NCI-H2029 treated with DMSO at 0.1 percent for 48 hours (cell line): ENCODE measurements at places on chromosomes 4 and X.

DNA sequence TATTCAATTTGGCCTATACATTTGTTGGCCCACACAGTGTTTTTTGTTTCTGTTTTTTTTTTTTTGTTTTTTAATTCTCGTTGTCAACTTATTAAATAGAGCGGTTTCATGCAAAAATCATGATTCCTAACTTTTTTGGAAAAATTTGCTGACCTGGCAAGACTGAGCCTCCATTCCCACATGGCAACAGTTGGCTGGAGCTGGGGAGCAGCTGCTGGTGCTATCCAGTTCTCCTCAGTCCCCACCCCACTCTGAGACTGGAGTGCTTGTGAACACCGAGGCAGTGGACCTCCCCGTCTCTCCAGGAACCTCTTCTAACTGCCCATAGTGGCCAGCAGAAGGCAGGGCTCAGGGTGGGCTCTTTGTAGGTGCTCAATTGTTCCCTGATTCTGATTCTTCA lies 95.7 kb upstream of the OTUD4 start:
- DNase-seq: no peak

GRCh38 chr4:106809076-106809475 lies 227.0 kb downstream of the DKK2 start:
- DNase-seq: no peak

DNA sequence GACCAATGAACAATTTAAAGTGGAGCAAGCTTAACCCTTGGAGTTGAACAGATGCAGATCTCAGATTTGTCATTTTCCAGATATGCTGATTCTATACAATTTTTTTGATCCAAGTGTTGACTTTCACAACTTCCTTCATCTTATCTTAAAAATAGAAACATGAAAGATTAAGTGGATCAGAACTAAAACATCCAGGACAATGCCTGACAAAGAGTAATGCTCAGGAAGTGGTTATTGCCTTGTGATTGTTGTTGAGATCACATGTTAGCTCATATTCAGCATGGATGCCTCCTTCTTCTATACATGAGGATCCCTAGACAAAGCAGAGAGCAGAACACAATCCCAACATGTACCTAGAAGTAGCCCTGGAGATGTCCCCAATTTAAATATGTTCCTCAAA lies 160.9 kb downstream of the PPARGC1A start:
- DNase-seq: no peak

- no peak for DNase-seq
These were observed 83.0 kb upstream of the CLDN34 start for GRCh38 chrX:9884031-9884779.

DNA sequence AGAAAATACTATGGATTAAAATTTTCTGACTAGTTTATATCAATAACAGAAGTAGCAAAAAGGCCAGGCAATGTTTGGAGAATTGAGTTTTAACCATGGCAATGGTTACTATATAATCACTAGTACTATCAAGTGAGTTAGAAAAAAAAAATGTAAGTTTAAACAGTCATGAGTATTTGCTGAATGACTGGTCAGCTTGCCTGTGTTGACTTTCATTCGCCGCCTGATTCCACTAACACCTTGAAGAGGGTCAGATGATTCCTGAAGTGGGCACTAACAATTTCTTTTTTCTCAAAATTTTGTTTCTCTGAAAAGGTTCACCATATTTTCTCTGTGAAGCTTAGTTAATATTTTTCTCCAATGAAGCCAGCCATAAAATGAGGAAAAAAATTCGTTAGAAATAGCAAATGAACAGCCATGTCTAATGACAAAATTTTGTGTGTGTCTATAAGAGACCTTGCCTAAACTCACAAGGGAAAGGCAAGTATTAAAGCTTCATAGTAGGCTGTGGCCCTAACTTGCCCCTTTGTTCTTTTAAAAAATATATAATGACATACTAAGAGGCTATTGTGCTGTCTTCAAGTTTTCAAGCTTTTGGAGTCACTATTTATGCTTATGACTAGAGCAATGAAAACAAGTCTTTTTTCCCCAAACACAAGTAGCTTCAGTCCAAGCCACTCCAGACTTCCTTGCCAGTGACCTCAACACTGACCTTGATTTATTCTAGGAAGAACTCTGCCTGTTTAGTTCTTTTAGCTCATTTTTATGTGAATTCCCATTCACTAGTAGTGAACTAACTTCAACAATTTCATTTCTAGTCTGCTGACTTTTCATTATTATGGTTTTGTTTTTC lies 18.4 kb upstream of the FHDC1 start:
- no peak for DNase-seq

DNA sequence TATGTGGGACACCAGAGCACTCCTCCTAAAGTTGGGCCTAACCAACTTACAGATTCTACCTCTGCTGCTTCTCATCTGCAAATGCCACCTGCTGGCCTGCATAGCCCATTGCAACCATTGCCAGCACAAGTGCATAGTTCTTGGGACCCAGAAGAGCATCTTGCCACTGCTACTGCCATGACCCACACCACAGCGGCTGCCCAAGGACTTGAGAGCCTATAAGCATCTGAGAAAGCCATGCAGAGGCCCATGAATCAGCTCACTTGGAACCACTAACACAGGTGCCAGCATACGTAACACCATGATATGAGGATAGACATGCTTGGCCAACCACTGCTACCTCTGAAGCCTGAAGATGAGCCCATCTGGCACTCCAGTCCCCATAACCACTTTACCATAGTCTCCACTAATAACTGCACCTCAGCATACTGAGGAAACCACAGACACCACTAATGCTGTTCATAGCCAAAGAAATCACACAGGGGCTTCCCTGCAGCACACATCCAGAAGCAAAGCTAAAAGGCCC lies 258.1 kb upstream of the AGTR2 start:
- DNase-seq: no peak

- DNase-seq: no peak
These were observed 51.1 kb downstream of the RWDD4 start for GRCh38 chr4:183607894-183608293.

DNA sequence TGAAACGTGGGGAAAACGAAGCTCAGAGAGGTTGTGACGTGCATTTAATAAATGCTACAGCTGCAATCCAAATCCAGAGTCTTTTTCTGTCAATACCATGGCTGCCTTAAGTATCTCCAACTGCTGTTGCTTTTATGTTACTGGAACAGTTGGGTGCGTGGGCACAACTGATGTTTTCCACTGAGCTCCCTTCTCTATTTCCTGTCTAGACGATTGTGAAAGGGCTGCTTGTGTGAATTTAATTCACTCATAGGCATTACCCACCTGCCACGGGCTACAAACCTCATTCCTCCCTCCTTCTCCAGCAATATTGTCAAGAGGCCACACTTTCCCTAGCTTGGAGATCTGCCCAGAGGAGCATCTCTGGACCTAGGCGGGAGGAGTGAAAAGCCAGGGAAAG lies 526.0 kb downstream of the MID1IP1 start:
- peak; percentile 4 for DNase-seq

DNA sequence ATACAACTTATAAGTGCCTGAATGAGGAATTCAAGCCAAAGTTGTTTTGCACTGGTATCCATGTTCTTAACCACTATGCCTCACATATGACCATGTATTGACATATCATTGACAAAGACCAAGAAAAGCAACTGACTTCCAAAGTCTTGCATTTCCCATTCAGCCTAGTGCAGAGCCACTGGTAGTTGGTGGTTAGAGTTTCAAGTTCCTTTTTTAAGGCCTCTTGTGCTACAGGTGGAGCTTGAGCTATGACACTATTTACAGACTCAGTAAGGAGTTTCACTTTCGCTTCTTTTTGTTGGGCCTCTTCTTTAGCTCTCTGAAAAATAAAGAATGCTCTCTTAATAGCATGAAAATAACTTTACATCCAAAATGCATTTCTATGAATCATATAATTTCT lies 763.0 kb downstream of the DMD start:
- no peak for DNase-seq

DNA sequence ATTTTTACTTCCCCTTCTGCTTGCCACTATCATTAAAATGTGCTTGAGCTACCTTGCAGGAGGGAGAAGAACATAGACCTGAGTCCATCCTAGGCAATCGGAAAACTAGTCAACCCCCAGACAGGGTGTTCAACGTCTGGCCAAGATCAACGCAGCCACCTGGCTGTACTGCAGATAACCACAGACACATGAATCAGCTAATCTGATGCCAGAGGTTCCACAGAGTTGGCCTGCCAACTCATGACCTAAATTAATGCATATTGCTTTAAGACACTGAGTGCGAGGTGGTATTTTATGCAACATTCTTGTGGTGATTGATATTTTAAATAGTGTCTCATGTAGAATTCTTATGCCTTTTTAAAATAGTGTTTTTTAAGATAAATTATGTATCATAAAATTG lies 1283.8 kb upstream of the PABPC4L start:
- no peak for DNase-seq

DNA sequence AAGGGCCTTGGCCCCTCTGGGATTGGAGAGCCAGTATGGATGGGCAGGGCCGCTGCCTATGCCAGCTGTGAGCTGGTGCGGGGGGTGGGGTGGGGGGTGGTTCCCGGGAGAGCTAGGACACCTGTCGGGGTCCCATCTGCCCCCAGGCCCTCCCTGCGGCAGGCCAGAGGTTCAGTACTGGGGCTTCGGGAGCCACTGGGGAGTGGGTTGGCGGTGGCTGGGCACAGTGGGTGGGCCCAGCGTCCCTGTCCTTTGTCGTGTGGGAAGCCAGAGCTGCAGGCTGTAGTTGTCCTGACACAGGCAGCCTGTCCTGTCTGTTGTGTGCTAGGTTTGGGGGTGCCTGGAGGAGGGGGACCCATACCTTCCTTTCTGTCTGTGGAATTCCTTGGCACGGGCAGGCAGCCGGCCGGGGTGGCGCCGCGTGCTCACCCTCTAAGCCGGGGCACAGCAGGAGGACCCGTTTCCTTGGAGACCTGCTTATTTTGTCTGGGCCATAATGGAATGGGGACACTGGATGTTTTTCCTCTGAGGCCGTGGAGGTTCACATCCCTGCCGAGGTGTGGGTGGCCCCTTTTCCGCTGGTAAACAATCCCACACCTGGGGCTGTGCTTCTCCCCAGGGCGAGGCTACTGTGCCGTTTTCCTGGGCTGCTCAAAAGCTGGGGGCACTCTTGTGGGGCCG lies 14.8 kb downstream of the DOK7 start:
- DNase-seq: no peak

GRCh38 chr4:53196882-53197771 lies 168.7 kb downstream of the SCFD2 start:
- DNase-seq: peak; percentile 46

GRCh38 chr4:42352049-42352448 lies 45.2 kb upstream of the SHISA3 start:
- DNase-seq: no peak

DNA sequence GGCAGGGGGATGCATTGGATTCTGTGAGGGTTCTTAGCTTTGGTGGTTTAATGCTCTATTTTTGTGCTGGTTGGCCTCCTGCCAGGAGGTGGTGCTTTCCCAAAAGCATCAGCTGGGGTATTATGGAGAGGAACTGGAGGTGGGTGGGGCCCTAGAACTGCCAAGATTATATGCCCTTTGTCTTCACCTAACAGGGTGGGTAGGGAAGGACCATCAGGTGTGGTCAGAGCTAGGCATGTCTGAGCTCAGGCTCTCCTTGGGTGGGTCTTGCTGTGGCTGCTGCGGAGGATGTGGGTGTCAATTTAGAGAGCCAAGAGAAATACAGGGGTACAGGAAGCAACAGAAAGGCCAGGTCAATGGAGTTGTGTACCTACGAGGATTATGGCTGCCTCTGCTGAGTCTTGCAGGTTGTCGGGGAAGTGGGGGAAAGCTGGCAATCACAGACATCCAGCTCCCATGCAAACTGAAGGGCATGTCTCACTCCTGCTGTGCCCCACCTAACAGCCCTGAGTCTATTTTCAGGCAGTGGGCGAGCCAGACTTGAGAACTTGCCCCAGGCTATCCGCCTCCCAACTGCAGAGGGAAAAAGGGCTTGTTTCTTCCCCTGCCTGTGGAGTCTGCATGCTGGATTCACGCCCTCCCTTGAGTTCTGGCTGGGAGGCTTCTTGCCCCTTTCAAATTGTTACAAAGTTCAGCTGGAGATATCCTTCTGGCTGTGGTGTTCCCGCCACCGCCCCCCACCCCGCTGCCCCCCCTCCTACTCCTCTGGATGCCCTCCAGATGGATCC lies 212.0 kb downstream of the COMMD8 start:
- no peak for DNase-seq

DNA sequence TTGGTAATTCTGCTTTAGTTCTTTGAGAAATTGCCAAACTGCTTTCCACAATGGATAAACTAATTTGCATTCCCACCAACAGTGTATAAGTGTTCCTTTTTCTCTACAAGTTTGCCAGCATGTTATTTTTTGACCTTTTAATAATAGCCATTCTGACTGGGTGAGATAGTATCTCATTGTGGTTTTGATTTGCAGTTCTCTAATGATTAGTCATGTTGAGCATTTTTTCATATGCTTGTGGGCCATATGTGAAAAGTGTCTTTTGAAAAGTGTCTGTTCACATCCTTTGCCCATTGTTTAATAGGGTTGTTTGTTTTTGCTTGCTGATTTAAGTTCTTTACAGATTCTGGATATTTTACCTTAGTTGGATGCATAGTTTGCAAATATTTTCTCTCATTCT lies 25.9 kb downstream of the ENPEP start:
- DNase-seq: no peak

- DNase-seq: no peak
These were observed 39.1 kb downstream of the LAMP2 start for GRCh38 chrX:120429776-120430540.

DNA sequence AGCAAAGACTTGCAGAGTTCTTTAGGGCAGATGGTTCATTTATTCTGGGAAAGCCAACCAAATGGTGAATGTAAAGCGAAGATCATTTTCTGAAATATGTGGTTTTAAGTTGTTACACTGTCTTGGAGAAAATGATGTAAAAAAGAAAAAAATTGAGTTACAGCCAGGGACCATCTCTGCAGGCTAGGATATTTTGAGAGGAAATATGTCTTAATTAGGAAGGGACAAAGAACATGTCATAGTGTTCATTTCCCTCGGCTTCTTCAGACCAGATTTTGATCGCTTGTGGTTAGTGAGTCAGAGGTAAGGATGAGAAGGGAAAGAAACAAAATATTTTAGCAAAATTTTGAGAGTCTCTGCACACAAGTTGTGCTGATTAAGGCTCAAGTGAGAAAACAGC lies 59.0 kb upstream of the C1QTNF7 start:
- DNase-seq: no peak

GRCh38 chr4:152072906-152073305 lies 312.1 kb upstream of the GATB start:
- DNase-seq: no peak

- DNase-seq: no peak
These were observed 495.1 kb upstream of the FRG1 start for GRCh38 chr4:189445613-189446012.

GRCh38 chrX:120755066-120755846 lies 120.4 kb downstream of the CT47B1 start:
- DNase-seq: peak; percentile 32

DNA sequence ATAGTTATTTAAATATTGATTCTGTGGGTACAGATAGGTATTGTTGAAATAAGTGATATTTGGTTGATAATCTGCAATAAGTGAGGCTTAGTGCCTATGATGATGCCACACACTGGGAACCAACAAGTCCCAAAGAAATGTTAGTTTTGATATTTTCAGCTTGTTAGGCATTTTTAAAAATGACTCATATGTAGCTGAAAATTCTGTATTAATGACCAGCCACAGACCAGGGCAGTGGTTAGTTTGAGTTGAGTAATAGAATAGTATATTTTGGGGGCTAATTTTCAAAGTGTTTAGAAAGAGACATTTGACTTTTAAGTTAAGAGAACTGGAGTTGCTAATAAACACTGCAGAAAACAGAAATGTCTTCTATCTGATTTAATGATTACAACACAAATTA lies 9.4 kb downstream of the INTU start:
- DNase-seq: no peak

- DNase-seq: peak; percentile 39
These were observed at the start of gene PLA2G12A for GRCh38 chr4:109729718-109730618. Gene PLA2G12A, minus strand, starts transcription at chr4:109730070. Its CDS starts 261 bp downstream, at chr4:109729809.
